Motor neuron (in vitro differentiated cells): ENCODE measurements at places on chromosomes 4 and X. TPM values are rescaled to one million over a fixed set of nuclear protein-coding genes. Genes with fewer than 3 reads are reported as not detected.

DNA sequence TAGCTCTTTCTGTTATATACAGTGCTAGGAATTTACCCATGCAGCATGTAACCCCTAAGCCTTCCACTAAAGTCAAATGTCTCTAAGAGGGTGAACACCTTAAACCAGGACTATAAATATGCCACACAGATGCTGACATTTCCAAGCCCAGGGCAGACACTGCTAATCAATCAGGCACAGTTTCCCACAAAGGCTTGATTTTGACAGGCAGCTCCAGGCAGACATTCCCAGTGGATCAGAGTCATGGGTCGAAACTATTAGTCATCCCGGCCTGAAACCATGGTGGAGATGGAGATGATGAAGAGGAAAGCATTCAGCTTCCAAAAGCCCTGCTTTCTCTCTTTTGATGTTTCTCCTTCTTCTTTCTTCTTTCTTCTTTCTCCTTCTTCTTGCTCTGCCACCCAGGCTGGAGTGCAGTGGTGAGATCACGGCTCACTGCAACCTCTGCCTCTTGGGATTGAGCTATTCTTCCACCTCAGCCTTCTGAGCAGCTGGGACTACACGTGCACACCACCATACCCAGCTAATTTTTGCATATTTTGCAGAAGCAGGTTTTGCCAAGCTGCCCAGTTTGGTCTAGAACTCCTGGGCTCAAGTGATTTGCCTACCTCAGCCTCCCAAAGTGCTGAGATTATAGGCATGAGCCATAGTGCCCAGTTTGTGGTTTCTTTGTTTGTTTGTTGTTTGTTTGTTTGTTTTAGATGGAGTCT, 21.0 kb upstream of the SORCS2 start:
- peak; percentile 32 for ATAC-seq

GRCh38 chrX:42149765-42150164, 226.4 kb upstream of the CASK start:
- ATAC-seq = no peak

DNA sequence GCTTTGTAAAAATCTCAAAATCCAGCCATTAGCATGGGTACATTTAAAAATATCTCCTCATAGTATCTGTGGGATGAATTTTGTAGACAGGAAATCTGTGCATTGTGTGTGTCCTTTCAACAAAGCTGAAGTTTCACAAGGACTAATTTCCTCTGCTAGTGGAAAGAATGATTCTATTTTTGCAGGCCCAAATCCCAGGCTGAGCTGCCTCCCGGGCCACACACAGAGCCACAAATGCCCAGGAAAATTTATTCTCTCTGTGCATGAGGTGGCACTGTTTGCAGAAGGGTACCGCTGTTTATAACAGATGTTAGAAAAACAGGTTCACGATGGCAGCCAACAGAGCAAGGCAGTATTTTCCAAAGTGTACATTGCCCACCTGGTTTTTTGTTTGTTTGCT, 11.0 kb upstream of the VCX3B start:
- ATAC-seq = no peak

DNA sequence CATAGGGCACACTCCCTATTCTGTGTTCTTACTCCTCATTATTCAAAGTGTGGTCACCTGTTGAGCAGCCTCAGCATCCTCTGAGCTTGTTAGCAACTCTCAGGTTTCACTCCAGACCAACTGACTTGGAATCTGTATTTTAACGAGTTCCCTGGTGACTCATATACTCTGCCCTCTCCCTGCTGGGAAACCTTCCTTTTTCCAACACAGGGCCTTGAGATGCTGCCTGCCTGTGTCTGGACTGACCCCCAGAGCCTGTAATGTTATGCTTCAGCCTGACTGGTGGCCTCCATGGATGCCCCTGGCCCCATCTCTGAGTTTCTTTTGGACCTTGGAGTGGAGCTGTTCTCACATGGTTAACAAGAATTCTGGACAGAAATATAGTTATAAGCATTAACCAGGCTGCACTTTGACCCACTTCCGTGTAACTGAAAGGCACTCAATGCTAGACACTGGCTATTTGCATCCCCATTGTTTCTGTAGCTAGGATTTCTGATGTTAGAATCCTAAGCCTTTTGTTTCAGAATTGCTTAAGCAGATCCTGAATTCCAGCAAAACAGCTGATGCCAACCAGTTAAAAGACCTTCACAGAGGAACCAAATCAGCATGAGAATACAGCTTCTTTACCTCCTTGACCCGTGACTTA, 262.6 kb downstream of the STIM2 start:
- peak; percentile 79 for ATAC-seq

DNA sequence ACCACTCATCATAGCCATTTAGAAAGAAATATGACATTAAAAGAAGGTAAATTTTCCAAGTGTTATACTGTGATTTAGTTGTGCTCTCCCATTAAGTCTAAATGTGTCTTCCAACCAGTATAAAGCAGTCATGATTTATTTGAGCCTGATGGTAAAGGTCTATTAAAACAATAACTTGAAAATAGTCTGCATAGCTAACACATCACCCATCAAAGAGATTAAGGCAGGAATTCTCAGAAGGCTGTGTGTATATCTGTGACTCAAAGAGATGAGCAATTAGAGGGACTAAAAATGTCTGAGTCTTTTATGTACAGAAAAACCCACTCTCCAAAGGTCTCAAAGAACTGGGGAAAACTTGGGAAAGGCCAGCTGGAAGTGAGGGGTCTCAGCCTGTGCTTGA, 70.3 kb upstream of the IQCM start:
- no peak for ATAC-seq

GRCh38 chr4:118941149-118941548, 52.5 kb downstream of the SYNPO2 start:
- no peak for ATAC-seq

- ATAC-seq = no peak
Observed at GRCh38 chrX:71253253-71254091, 468 bp downstream of the ZMYM3 start.

DNA sequence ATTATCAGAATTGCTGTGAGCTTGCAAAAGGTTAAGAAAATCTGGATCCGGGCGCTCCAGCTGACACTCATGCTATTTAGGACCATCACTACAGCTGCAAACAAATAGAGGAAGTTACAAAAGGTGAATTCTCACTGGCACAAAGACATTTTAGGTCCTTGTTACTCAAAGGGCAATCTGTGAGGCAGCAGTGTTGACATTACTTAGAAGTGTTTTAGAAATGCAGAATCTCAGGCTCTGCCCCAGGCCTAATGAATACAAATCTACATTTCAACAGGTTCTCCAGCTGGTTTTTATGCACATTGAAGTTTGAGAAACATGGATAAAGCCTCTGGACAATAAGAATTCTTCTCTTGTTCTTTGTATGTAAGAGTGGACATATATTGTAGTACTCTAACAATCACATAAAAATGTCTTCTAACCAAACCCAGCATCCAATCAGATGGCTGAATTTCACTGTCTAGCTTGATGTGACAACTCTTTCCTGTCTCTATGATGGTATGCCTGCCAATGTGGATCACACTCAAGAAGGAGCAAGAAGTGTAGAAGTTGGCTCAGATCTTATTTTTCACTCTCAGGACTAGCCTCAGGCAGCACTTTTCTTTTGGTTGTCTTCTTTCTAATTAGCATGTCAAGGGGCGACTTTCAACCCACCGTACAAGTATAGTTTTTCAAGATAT, 18.8 kb downstream of the SLC7A11 start:
- ATAC-seq = peak; percentile 63

- peak; percentile 81 for ATAC-seq
Observed at GRCh38 chr4:77994194-77994721, 62.9 kb upstream of the FRAS1 start.

- ATAC-seq = no peak
Observed at GRCh38 chr4:56575820-56576429, 70.3 kb downstream of the ARL9 start.

GRCh38 chrX:118864063-118864635, 40.5 kb downstream of the ZCCHC12 start:
- ATAC-seq = no peak

DNA sequence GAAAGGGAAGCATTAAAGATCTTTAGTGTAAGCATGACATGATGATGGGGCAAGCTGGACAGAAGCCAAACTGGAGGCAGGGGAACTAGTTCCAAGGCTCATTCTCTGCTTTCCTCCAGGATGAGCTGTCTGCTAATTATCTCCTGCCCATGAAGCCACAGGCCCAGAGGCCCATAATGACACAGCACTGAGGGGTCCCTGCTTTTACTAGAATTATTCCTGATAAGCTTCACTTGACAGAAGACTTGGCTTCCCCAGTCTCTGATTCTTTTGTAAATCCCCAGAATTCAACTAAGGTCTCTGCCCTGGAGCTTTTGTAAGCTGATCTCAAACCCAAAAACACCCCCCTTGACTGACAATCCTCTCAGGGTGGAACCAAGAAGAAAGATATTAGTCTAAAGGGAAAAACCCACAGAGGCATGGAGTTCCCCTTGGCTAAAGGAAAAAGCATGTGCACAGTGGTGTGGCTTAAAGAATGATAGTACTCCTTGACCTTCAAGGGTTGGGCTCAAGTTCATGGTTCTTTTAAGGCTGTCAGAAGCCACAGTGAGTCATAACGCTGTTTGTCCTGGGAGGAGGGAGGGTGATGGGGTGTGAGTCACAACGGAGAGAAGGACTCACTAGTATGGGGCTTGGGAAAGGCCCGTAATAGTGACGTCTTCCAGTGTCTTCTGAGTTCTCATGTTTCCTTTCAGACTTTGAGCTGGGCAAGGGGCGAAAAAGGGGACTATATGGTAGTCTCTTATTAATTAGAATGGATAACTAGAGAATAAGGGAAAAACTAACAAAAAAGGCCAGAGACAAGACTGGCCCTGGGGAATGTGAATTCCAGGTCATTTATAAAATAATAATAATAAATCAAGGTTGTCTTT, 146.0 kb upstream of the CPEB2 start:
- ATAC-seq = peak; percentile 41

GRCh38 chr4:577499-578450, 1.7 kb upstream of the TMEM271 start:
- peak; percentile 36 for ATAC-seq

DNA sequence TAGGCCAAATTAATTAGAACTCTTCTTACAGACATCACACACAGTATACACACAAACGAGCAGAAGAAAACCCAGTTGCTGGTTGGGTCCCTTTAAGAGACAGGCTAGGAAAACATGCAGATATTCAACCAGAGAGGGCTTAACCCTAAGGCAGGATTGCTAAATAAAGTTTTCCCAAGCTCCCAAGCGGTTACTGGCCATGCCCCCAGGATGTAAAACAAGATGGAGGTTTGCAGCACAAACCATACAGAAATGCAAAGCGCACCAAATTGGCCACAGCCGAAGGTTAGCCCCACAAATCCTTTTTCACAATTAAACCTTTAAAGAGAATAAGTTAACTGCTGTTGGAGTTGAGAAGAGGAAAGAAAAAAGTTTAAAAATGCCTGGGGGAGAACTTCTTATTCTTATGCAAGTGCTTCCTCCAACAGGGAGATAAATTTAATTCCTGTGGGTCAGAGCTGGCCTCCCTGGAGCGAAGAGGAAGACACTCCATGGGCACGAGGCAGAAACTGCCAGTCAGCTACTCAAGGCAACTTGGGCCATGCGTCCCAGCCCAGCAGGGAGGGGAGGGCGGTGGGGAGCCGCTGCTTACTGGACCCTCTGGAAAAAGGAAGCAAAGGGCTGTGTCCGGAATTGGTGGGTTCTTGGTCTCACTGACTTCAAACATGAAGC, 167.6 kb upstream of the ARSJ start:
- ATAC-seq = no peak

- ATAC-seq = no peak
Observed at GRCh38 chr4:110088670-110089069, 109.7 kb downstream of the ELOVL6 start.

DNA sequence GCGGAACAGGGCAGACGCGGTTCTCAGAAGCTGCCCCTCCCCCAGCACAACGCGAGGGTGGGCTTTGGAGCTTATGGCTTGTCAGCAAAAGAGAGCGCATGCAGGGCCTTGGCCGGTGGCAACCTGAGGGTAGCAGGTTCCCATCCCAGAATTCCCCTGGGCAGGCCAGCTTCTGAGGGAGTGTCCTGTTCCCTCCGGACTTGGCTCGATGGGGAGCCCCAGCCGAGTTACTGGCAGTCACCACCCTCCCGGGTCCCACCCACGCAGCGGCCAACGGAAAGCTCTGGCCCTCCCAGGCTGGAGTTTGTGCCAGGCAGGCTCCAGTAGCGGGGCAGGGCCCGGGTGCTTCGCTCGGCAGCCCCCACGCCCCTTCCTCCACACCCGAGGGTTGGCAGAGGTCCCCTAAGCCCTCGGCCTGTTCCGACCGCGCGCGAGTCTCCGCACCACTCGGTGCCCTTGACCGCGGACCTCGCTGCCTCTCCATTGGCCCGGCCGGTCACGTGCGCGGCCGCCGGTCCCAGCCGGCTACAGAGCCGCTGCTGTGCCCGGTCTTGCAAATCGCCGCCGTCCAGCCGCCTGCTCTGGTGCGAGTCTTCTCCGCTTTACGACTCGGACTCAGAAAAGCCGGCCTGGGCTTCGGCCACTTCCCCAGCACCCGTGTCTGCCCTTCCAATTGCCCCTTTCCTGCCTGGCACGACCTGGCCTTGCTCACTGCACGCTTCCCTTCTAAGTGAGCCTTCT, 20.9 kb upstream of the MTM1 start:
- ATAC-seq = peak; percentile 98

GRCh38 chr4:139951021-139951420, 203.0 kb downstream of the MAML3 start:
- no peak for ATAC-seq

DNA sequence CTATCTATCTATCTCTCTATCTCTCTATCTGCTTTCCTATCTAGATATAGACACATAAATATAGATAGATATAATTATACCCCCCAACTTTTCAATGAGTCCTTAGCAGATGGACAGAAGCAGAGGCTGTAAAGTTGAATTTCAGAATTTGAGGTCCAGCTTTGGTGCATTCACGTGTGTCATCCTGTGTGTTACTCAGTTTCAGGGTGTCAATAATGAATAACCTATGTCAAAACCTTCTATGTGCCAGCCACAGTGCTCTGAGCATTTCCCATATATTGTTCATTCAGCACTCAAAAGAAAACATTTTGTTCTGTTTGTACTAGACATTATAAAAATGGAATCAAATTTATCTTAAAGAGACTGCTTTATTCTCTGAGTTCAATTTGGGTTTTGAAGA, 310.0 kb downstream of the ARHGAP24 start:
- no peak for ATAC-seq

DNA sequence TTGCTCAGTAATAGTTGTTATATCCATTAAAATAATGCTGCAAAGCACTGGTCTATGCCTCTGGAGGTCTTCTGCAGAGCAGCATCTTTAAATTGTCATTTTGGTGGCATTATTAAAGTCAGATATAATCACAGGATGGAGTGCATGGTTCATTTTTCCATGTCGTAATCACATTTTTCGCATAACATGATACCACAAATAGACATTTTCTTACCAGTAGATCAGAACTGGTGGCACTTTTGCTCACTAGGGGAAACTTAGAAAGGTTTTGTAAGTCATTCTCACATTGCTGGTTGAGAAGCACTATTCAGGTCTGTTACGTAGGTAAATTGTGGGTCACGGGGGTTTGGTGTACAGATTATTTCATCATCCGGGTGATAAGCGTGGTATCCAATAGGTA, 484.5 kb upstream of the PRKX start:
- ATAC-seq = no peak

- ATAC-seq = no peak
Observed at GRCh38 chr4:114694770-114695169, 96.2 kb downstream of the UGT8 start.

The CITED1 gene
- total RNA-seq = 1.8 and 5.8 TPM in 2 replicates

The ADRA2C gene
- total RNA-seq = 2.4 TPM in 2 replicates

The PASD1 gene
- 0.10 TPM in 1 of 2 replicates, not detected in the other for total RNA-seq

The HSFX4 gene
- 0.36 TPM in 1 of 2 replicates, not detected in the other for total RNA-seq

The RAB39B gene
- 22.9 and 24.0 TPM in 2 replicates for total RNA-seq
